ENCODE measurements at places on chromosomes 2 and 18. TPM values are rescaled to one million over a fixed set of nuclear protein-coding genes. Genes with fewer than 3 reads are reported as not detected.

GRCh38 chr2:121483021-121483420 lies 47.7 kb upstream of the RNU4ATAC start:
- H3K27ac ChIP-seq = no peak overlapping the region
- H3K4me1 ChIP-seq = peaks cover 10% of the 10 kb centered on the region
- H3K27me3 ChIP-seq = no peaks in the 10 kb centered on the region
- no peak overlapping the region for H3K4me3 ChIP-seq
- no peaks in the 10 kb centered on the region for H3K36me3 ChIP-seq
- no peak for DNase-seq

LIPG gene
- total RNA-seq = 17.2 TPM

- H3K36me3 ChIP-seq = no peaks in the 10 kb centered on the region
- no peak overlapping the region for H3K27ac ChIP-seq
- H3K27me3 ChIP-seq = no peaks in the 10 kb centered on the region
- H3K4me1 ChIP-seq = peaks cover 17% of the 10 kb centered on the region
- DNase-seq = no peak
Measured at GRCh38 chr2:191304939-191305875, 60.0 kb downstream of the MYO1B start.

DNA sequence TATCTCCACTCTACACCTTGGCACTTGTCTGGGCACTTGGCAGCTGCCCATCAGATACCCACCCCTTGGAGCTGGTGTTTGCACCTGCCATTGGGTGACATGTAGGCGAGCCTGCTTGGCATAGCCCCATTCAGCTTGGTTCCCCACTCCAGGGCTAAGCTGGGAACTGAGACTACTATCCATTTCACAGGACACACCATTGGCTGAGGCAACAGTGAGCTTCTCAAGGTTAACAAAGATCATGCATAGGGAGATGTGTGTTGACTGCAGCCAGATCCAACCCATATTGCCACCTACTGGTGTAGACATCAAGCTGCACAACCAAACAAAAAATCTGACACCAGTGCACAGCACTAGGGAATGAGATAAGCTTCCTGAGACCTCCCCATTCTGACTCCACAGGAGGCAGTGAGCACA lies 1389.8 kb upstream of the TMEFF2 start:
- no peaks in the 10 kb centered on the region for H3K27me3 ChIP-seq
- no peaks in the 10 kb centered on the region for H3K36me3 ChIP-seq
- peaks cover 4% of the 10 kb centered on the region for H3K4me1 ChIP-seq
- H3K27ac ChIP-seq = no peak overlapping the region

AGXT gene
- not detected for total RNA-seq

GDF7 gene
- total RNA-seq = 0.19 TPM

- no peak overlapping the region for H3K27ac ChIP-seq
- no peak for DNase-seq
- no peaks in the 10 kb centered on the region for H3K27me3 ChIP-seq
- no peaks in the 10 kb centered on the region for H3K4me1 ChIP-seq
Measured at GRCh38 chr2:121326628-121327027, 41.6 kb upstream of the TFCP2L1 start.

- no peak overlapping the region for H3K27ac ChIP-seq
- H3K36me3 ChIP-seq = no peaks in the 10 kb centered on the region
- no peak for DNase-seq
- H3K27me3 ChIP-seq = no peaks in the 10 kb centered on the region
- H3K4me1 ChIP-seq = no peaks in the 10 kb centered on the region
Measured at GRCh38 chr2:30209227-30209626, 22.1 kb upstream of the LBH start.

DNA sequence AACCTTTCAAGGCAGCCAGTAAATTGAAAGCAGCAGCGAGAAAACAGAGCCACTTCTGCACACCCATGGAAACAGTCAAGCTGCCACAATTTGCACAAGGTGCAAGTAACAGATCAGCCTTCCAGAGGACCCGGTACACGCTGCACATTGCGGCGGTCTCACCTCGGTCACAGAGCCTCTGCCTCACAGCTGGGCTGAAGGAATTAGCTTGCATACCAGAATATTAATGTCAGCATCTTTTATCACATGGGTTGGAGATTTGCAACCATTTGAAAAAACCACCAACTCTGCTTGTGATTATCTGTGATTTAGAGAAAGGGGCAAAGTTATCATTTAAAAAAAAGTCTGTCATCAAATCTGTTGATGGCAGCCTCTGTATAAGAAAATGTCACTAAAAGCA lies 330.5 kb upstream of the TCF4 start:
- H3K4me3 ChIP-seq = no peak overlapping the region
- H3K27ac ChIP-seq = no peak overlapping the region
- H3K36me3 ChIP-seq = peaks cover 5% of the 10 kb centered on the region
- DNase-seq = no peak

DNA sequence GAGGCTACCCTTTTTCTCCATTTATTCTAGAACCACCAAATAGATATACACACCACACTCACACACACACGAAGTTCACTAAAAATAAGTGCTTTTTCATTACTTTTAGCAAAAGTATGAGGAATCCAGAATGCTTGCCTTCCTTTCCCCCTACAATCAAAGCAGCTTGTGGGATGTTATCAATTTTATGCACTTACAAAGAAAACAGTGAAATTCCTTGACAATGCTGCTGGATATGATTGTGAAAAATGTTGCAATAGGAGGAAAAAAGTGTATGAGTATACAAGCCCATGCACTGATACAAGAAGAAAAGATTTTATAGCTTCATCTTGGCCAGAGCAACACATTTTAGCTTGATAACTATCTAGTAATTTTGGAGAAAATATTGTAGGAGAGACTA lies 269.2 kb downstream of the XIRP2 start:
- H3K4me3 ChIP-seq = no peak overlapping the region
- H3K4me1 ChIP-seq = no peaks in the 10 kb centered on the region
- no peaks in the 10 kb centered on the region for H3K27me3 ChIP-seq
- no peaks in the 10 kb centered on the region for H3K36me3 ChIP-seq
- no peak for DNase-seq
- no peak overlapping the region for H3K27ac ChIP-seq

ITGB1BP1 gene
- 29.1 TPM for total RNA-seq

DNA sequence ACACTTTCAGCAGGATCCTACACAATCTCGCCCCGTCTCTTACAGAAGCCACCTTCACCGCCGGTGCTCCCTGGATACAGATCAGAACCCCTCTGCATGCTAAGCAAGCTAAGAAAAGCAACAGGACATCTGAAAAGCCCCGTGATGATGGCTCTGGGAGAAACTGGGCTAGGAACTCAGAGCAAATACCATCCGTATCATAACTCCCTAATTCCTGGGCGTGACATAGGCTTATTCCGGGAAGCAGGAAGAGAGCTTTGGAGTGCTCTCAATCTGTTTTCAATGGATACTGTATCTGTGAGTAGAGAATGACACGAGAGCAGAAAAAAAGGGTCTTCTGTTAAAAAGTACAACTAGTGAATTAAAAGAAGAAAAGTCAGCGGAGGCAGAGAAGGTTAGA lies 121.6 kb downstream of the SPP2 start:
- H3K27me3 ChIP-seq = no peaks in the 10 kb centered on the region
- H3K36me3 ChIP-seq = no peaks in the 10 kb centered on the region
- H3K4me1 ChIP-seq = peaks cover 18% of the 10 kb centered on the region
- H3K4me3 ChIP-seq = no peak overlapping the region
- H3K27ac ChIP-seq = no peak overlapping the region
- no peak for DNase-seq

DNA sequence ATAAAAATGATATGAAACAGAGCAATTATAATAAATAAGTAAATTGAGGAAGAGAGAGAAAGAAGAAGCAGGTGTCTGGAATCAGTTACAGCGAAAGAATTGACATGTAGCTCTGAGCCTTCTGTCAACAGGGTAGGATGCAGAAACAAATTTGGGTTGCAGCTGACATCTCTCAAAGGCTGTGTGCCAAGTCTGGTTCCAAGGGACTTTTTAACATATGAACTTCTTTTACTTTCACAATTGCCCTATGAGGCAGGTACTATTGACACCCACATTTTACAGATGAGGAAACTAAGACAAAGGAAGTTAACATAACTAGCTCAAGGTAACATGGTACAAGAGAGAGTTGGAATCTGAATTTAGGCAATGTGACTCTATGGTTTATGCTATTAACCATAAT lies 260.0 kb downstream of the ASXL3 start:
- no peak overlapping the region for H3K4me3 ChIP-seq
- H3K27ac ChIP-seq = no peak overlapping the region
- DNase-seq = no peak
- H3K4me1 ChIP-seq = peaks cover 26% of the 10 kb centered on the region
- no peaks in the 10 kb centered on the region for H3K27me3 ChIP-seq

- DNase-seq = no peak
- H3K36me3 ChIP-seq = no peaks in the 10 kb centered on the region
- H3K4me3 ChIP-seq = no peak overlapping the region
- H3K27me3 ChIP-seq = no peaks in the 10 kb centered on the region
- no peak overlapping the region for H3K27ac ChIP-seq
Measured at GRCh38 chr2:129237966-129238725, 741.3 kb upstream of the RAB6C start.

DNA sequence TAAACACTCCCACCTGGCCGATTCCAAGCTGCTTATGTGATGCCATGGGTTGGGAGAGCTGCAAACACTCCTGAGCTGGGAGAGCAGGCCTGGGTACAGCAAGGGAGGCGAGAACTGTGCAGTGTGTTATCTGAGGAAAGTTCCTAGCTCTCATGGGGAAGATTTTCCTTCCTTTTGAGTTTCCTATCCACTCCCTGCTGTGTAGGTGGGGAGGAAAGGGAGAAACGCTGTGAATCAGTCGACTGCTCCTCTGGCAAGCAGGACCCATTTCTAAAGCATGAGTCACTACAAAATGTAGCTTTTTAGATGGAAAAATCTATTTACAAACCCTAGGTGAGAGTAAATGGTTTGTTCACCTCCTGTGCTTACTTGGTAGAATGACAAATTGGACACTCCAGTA lies 80.4 kb downstream of the SH3RF3 start:
- DNase-seq = no peak
- no peaks in the 10 kb centered on the region for H3K36me3 ChIP-seq

Data from GM23338 (cell line).